ENCODE measurements at places on chromosomes 1 and 21.

DNA sequence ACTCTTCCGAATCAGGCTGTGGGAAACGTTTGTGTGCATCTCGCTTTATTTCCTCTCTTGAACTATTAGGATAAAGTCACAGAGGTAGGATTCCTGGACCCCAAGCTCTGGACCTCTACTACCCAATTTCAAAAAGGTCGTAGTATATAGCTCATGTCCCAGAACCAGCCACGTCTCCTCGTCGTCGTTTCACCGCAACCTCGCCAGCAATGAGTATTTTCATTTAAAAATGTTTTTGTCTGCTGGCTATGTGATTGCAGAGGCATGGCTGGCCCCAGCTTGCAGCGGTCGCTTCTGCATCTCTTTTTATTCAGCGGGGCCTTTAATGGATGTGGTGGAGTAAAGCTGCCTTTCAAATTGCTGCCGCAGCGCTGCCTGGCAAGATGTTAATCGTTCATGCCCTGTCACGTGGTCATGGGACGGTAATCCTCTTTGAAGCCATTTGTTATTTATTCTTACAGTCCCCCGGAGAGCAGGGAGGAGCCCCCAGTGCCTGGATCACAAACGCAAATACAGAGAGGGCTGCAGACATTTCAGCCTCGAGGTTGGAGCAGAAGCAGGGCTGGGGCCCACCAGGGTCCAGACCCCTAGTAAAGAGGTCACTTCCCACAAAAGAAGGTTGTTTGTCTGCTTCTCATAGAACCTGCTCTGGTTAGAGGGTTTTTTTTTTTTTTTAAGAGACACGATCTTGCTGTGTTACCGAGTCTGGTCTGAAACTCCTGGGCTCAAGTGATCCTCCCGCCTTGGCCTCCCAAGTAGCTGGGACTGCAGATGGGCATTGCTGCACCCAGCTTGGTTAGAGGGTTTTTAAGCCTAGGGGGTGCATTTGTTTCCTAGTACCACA lies 11.6 kb upstream of the NPHP4 start:
- no peak for DNase-seq

- DNase-seq: no peak
Measured at GRCh38 chr1:65056234-65056633, 89.9 kb upstream of the JAK1 start.

- DNase-seq: no peak
Measured at GRCh38 chr1:1063261-1063944, 10.7 kb downstream of the RNF223 start.

DNA sequence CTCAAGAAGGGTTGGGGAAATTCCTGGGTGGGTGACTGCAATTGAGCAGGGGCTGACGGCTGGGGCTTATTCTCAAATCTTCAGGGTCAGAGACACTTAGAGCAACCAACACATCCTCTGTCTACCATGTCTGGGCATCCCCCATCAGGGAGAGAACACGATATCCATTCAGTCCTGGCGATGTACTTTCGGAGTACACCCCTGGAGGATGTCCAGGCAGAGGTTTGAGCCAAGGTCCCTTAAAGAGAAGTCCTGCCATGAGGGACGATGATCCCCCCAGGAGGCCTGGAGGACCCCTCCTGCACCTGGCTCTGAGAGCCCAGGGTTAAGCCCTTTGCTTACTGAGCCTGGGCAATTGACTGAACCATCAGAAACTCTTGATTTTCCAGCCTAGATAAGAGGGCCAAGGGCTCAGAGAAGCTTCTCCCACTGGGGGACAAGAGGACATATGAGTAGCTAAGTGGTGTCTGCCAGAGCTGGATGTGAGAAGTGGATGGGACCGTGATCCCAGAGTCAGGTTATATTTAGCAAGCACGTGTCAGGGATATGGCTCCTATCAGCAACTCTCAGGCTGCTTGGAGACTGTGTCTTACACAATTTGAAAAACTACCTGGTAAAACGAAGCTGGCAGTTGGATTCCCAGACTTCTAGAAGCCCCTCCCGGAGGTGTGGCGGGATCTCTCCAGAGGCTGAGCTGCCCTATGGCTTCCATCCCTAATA lies 253.3 kb upstream of the VAMP3 start:
- no peak for DNase-seq

DNA sequence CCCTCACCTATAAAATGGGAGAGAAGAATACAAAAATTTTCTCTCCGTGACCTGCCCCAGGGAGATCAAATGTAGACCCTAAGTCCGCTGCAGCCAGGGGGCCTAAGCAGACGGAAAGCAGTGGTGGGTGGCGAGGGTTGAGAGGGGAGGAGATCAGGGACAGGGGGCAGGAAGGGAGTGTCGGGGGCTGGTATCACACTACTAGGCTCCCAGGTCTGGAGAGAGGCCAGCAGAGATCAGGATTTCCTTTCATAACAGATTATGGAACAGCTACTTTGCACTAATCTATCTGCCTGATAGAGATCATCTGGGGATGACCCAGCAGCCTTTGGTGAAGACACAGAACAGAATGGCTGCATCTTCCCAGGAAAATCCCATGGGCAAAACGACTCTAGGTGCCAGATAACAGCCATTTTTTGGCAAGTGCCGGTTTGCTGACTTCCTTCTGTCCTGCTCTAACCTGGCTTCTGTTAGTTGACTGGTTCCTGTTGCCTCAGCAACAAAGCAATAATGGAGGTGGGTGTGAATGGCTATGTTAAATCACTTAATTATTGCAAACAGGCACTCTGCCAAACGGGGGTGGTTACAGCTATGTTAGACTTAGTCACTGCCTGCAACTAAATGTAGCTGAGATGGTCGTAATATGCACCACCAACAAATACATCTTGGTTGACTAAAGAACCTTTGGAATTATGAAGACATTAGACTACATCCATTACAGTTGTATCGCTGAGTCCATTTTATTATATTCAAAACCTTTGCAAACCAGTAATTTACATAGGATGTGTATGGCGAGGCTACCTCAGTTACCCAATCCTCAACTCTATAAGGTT lies 30.0 kb upstream of the EPS8L3 start:
- peak; percentile 1 for DNase-seq

DNA sequence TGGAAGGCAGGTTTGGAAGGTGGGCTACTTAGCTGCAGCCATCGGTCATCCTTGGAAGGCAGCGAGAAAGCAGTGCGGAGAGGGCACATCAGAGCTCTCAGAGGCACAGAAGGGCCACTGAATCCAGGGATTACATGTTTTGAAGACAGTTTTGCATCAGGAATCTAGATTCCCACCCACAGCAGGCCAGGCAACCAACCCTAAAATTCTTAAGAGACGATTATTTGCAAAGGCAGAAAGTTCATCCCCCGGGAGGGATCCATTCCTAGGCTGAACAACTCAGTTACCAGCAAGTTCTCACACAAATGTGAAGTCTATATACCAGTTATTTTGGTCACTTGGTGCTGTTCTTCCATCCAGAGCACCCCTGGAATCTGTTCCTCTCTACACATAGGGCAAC lies 457.3 kb upstream of the VAMP3 start:
- DNase-seq: no peak

GRCh38 chr1:205356440-205357139 lies at the start of gene KLHDC8A:
Gene KLHDC8A, minus strand, starts transcription at chr1:205356922. Its CDS starts 13,318 bp downstream, at chr1:205343604.
- no peak for DNase-seq

DNA sequence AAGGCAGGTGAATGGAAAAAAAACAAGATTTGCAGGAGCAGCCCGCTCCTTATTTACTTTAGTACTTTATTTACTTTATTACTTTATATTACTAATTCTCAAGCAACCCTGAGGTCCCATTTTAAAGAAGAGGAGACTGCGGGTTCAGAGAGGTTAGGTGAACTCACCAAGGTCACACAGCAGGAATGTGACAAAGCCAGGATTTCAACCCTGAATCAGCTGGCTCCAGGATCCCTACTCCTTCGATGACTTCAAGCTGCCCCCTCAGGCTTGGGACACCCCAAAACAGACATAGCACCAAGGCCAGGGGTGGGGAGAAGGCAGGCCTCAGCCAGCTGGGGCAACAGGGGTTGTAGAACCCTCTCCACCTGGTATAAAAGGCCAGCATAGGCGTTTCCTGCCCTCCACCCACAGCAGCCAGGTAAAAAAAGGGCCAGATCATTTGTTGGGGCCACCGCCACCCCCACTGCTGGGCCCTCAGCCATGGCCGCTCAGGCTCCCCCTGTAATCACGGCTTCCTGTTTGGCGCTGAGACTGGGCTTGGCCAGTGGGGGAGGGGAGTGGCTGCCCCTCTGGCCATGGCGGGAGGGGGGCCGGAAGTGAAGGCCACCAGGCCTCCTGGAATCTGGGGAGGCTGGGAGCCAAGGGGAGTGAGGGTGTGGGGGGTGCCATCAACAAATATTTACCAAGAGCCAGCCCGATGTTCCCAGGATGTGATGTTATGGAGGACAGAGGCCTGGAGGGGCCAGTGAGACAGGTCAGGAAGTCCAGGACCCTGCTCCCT lies 6.6 kb downstream of the SDC3 start:
- DNase-seq: no peak

- DNase-seq: no peak
Measured at GRCh38 chr1:10292188-10292587, 81.8 kb downstream of the KIF1B start.

GRCh38 chr1:200795156-200795555 lies 56.5 kb downstream of the CAMSAP2 start:
- DNase-seq: no peak

- no peak for DNase-seq
Measured at GRCh38 chr1:3219791-3220467, 150.9 kb downstream of the PRDM16 start.

DNA sequence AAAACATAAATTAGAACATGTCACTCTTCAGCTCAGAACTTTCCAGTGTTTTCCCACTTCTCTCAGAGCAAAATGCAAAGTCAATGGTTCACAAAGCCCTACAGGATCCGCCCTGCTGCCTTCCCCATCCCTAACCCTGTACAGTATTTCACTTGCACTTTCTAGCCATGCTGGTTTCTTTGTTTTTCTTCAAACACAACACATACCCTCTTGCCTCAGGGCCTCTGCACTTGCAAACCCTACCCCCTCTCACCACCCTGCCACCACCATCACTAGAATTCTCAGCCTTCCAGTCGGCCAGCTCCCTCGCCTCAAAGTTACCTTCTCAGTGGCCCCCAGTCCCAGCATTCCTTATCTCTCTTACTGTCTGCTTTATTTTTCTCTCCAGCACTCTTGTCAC lies 17.6 kb downstream of the TEX35 start:
- DNase-seq: no peak

DNA sequence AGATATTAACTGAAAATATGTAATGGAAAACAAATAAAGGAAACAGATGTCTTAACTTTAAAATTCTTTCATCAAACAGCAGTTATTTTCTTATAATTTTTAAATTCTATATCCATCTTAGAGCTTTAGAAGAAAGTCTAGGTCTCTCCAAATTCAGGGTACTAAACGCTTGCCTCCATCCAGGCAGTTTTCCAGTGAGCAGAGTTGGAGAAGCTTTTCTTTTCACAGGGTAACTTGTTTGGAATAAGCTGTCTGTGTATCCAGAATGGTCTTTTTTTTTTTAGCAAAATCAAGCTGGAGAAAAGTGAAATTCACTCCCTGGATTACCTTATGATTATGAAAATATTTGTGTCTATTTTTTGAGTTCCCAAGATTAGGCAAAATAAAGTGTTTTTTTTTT lies 88.6 kb downstream of the DDAH1 start:
- no peak for DNase-seq

GRCh38 chr21:36039861-36040260 lies 20.5 kb downstream of the SETD4 start:
- no peak for DNase-seq

DNA sequence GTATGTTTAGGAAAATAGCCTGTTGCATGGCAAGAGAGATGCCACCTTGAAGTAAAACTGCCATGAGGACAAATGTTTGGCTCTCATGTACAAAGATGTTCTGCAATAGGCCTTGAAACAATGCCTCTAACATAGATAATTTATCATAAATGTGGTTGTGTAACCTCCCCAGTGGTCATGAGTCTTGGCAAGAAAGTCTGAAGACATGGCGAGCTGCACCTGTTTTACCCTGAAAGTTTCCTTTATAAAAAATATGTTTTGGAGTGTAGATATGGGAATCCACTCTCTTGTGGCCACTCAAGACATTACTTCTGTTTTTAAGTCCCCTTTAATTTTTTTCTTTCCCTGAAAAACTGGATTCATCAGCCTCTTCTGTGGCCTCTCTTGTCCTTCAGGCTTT lies 2217.1 kb downstream of the NCAM2 start:
- no peak for DNase-seq

DNA sequence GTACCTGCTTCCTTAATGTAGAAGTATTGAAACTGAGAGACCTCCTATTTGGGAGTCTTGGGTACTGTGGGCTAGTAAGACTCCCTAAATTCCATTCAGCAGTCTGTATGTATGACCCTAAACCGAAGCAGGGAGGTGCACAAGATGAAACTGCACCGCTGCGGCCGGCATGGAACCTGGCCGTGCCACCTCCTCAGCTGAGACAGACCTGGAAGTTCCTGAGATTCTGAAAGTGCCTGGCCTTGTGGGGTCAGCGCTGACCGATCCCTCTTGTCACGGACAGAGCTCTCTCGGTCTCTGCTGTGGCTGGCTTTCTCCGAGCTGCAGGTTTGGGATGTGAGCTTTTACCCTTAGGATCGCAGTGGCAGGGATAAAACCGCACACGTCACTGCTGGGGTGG lies 27.0 kb downstream of the PCNT start:
- DNase-seq: no peak

DNA sequence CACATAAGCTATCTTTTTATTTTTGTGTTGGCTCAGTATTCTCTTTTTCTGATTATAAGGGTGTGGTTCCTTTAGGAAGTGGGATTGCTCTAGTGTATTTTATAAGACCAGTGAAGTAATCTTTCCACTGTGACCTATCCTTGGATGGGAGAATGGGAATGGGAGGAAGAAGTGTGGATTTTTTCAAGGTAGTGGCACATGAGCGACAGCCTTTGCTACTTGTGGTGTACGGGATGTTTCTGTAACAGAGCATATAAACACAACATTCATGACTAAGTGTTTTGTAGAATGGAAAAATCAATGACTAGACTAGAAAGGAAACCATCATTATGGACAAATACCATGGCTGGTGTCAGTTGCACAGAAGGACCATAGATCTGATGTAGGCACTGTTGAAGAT lies 209.6 kb downstream of the GIPC2 start:
- no peak for DNase-seq
